ENCODE measurements at places on chromosomes 2 and 18.

DNA sequence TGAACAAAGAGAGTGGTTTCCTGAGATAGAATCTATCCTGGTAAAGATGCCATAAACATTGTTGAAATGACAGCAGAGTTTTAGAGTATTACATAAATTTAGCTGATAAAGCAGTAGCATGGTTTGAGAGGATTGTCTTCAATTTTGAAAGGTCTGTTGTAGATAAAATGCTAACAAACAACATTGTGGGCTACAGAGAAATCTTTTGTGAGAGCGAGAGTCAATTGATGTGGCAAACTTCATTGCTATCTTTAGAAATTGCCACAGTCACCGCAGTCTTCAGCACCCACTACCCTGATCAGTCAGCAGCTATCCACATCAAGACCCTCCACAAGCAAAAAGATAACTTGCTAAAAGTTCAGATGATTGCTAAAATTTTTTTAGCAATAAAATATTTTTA is 17.5 kb downstream of the VRK2 start:
- no peak for DNase-seq

- DNase-seq = no peak
These were observed 7.8 kb upstream of the MYCN start for GRCh38 chr2:15932394-15933183.

- DNase-seq = no peak
These were observed 20.2 kb downstream of the PROKR1 start for GRCh38 chr2:68663371-68664156.

- no peak for DNase-seq
These were observed 1600.7 kb upstream of the ACVR2A start for GRCh38 chr2:146244131-146244530.

- no peak for DNase-seq
These were observed 184.7 kb upstream of the GLI2 start for GRCh38 chr2:120550893-120551446.
